Body of pancreas (tissue), 4 donors: ENCODE measurements at places on chromosomes 2 and 18. TPM values are rescaled to one million over a fixed set of nuclear protein-coding genes. Genes with fewer than 3 reads are reported as not detected.

- H3K27ac ChIP-seq, result no peak overlapping the region
- H3K4me3 ChIP-seq, result no peak overlapping the region
- DNase-seq, result no peak
- no peaks in the 10 kb centered on the region for H3K4me1 ChIP-seq
These were observed 79.1 kb upstream of the PMAIP1 start for GRCh38 chr18:59820663-59821062.

GRCh38 chr2:36902385-36903120 is 63.8 kb downstream of the STRN start:
- no peak overlapping the region for H3K4me3 ChIP-seq
- H3K27me3 ChIP-seq, result no peaks in the 10 kb centered on the region
- H3K4me1 ChIP-seq, result no peaks in the 10 kb centered on the region
- DNase-seq, result no peak
- no peak overlapping the region for H3K27ac ChIP-seq
- peaks cover 2% of the 10 kb centered on the region for H3K36me3 ChIP-seq

DNA sequence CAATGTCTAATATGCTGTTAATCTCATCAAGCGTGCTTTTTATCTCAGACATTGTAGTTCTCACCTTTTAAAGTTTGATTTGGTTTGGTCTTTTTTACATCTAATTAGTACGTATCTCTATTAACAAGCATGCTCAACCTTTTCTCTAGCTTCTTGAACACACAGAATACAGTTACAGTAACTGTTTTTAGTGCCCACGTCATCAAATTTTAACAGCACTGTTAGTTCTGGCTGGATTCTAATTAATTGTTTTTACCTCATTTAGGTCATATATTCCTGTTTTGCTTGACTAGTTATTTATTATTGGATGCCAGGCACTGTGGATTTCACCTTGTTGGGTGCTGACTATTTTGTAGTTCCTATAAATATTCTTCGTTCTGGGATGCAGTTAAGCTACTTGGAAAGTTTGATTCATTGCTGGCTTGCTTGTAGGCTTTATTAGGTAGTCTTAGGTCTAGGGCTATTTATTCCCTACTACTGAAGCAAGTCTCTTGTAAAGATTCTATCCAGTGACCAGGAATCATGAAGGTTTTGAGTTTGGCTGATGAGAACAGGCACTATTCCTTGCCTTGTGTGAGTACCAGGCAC is 263.0 kb downstream of the ETAA1 start:
- H3K4me3 ChIP-seq, result no peak overlapping the region
- H3K27me3 ChIP-seq, result no peaks in the 10 kb centered on the region
- no peaks in the 10 kb centered on the region for H3K36me3 ChIP-seq
- DNase-seq, result no peak
- H3K4me1 ChIP-seq, result no peaks in the 10 kb centered on the region

GRCh38 chr2:95349568-95350322 is 52.6 kb downstream of the KCNIP3 start:
- H3K4me1 ChIP-seq, result peaks cover 18% of the 10 kb centered on the region
- no peaks in the 10 kb centered on the region for H3K36me3 ChIP-seq
- no peaks in the 10 kb centered on the region for H3K27me3 ChIP-seq

GRCh38 chr18:9135912-9136314 is 668 bp upstream of the ANKRD12 start:
- DNase-seq, result peak; percentile 60
- no peaks in the 10 kb centered on the region for H3K27me3 ChIP-seq
- H3K36me3 ChIP-seq, result no peaks in the 10 kb centered on the region
- H3K4me1 ChIP-seq, result peaks cover 45% of the 10 kb centered on the region

DNA sequence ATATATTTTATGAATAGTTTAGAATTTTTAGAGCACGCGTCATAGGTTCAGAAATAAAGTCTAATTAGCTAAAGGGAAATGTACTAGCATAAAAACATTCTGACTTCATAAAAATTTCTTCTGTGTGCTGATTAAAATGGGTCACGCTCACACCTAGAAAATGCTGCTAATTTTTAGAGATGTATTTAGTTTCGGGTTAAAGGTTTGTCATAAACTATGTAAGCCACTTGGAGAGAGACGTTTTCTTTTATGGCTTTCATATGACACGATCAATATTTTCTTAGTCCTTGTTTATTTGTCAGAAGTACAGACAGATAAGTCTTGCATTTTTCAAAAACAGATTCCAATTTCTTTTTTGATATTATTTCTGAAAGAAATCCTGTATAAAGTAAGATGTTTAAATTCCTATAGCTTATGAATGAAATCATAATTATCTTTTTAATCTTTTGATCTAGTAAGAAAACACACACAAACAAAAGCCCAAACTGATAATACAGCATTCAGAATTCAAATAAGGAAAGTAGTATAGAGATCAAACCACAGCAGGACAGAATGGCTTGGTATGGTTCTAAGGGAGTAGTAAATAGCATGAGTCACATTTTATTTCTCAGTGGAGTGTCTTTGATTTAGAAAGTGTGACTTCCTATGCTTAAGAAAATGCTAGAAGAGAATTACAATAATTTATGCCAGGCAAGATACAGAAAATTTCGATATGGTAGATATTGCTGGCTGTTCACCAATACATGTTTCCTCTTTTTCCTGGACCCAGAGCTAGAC is 236.6 kb downstream of the GPD2 start:
- H3K4me3 ChIP-seq, result no peak overlapping the region
- H3K27me3 ChIP-seq, result no peaks in the 10 kb centered on the region
- DNase-seq, result no peak
- H3K4me1 ChIP-seq, result peaks cover 8% of the 10 kb centered on the region

- H3K4me1 ChIP-seq, result peaks cover 57% of the 10 kb centered on the region
- no peaks in the 10 kb centered on the region for H3K36me3 ChIP-seq
- no peak for DNase-seq
These were observed 168.6 kb downstream of the PTPRM start for GRCh38 chr18:7735626-7736175.

DNA sequence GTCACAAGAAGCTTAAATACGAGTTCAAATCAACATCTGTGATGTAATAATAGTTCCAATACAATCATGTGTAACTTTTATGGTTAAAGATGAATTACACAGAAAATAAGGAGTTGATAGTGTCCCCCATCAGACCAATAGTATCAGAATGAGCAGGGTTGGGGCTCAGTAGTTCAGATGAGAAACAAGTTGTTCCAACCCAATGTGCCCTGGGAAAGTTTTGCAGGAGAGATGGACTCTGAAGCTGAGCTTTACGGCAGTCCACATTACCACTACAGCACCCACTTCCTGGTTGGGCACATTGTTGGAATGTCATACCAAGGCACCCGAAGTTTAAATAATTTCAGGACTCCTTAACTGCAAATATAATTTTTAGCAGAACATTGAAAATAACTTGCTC is 12.1 kb upstream of the CXCR4 start:
- no peak overlapping the region for H3K4me3 ChIP-seq
- no peak for DNase-seq
- H3K4me1 ChIP-seq, result no peaks in the 10 kb centered on the region

DNA sequence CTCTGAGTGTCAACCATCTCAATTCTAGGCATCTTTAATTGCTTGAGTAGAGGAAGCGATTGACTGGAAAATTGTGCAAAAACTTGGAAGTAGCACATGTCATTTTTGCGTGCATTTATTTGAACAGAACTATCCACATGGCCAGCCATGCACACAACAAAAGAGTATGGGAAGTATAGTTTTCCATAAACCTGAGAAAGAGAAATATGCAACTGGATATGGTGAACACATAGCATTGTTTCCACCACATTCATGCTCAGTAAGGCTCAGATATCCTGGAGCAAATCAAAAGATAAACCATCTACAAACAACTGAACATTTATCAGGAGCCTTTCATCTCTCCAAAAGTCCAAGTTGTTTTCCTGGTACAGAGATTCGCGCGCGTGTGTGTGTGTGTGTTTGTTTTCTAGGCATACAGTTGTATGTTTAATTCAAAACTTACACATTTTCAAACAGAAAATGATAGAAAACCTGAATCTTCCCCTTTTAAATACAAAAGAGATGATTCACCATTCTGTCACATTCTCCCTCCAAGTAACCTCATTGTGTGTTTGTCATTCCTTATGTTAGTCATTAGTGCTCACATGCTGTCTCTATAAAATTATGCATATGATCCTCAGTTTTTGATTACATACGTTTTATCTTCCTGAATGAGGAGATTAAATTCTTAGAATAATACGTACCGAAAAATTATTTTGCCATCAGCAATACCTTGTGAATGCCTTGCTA is 780.4 kb upstream of the NRXN1 start:
- H3K4me1 ChIP-seq, result no peaks in the 10 kb centered on the region
- no peaks in the 10 kb centered on the region for H3K27me3 ChIP-seq
- H3K27ac ChIP-seq, result no peak overlapping the region

DNA sequence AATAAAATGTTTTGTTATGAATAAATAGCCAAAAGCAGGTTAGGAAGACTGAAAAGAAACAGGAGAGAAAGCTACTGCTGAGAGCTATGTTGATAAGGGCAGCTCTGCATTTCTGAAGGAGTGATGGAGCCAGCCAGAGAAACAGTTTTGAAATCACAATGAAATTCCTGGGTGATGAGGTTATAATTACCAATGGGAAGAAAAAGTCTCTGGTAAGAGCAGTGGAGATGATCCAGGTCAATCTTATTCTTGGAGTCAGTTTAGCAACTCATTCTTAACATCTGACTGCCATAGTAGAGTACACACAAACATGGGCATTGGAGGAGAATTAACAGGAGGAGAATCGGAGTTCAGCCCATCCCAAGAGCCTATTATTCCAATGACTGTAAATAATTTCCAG is 2.4 kb downstream of the ALKAL2 start:
- H3K27ac ChIP-seq, result peak overlapping the region; percentile 92
- DNase-seq, result no peak
- no peak overlapping the region for H3K4me3 ChIP-seq
- H3K27me3 ChIP-seq, result no peaks in the 10 kb centered on the region
- H3K4me1 ChIP-seq, result peaks cover 63% of the 10 kb centered on the region

- no peak overlapping the region for H3K27ac ChIP-seq
- H3K4me3 ChIP-seq, result no peak overlapping the region
- no peaks in the 10 kb centered on the region for H3K27me3 ChIP-seq
These were observed 433.1 kb downstream of the NCKAP5 start for GRCh38 chr2:133135035-133135654.

DNA sequence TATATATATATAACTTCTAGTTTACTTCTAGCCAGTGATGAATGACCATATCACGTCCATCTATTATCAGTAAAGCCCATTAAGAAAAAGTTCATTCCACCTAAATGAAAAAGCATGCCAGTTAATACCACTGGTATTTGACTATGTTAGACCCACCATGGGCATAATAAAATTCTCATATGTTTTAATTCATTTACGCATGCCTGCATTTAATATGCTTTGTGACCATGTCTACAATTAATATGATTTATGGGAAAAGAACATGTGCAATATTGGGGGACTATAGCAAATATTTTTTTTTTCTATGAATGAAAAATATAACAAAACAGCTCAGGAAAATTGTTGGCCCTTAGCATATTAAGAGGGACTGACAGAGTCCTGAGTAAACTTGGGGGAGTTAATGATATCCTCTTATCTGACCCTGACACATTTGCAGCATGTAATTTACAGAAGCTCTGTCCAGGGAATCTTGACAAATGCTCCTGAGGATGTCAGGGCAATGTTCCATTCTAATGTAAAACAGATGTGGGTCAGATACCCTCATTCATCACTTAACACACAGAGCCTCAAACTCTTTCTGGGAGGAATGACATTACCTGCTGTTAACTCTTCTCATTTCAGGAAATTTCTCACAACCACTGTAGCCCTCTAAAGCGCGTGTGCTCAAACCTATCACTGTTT is 90.6 kb downstream of the PAX3 start:
- H3K36me3 ChIP-seq, result no peaks in the 10 kb centered on the region
- H3K27ac ChIP-seq, result no peak overlapping the region
- DNase-seq, result no peak
- H3K4me3 ChIP-seq, result no peak overlapping the region

DNA sequence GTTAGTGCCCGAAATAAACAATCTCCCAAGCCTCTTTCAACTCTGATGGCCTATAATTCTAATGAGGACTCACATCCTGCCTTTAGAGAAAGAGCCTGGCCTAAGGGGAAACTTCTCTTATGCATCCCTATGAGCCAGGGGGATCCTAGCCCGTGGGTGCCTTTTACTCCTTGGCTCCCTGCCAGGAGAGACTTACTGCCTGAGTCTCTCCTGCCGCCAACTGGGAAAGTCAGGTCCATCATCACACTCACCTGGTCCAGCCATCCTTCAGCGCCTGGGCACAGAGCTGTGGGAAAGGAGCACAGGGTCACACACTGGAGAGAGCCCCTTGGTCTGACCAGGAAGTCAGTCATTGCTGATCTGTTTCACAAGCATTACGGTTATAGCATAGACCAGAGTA is 24.1 kb downstream of the ENOSF1 start:
- DNase-seq, result no peak
- no peaks in the 10 kb centered on the region for H3K27me3 ChIP-seq
- peaks cover 14% of the 10 kb centered on the region for H3K4me1 ChIP-seq
- no peak overlapping the region for H3K4me3 ChIP-seq
- H3K27ac ChIP-seq, result no peak overlapping the region

DNA sequence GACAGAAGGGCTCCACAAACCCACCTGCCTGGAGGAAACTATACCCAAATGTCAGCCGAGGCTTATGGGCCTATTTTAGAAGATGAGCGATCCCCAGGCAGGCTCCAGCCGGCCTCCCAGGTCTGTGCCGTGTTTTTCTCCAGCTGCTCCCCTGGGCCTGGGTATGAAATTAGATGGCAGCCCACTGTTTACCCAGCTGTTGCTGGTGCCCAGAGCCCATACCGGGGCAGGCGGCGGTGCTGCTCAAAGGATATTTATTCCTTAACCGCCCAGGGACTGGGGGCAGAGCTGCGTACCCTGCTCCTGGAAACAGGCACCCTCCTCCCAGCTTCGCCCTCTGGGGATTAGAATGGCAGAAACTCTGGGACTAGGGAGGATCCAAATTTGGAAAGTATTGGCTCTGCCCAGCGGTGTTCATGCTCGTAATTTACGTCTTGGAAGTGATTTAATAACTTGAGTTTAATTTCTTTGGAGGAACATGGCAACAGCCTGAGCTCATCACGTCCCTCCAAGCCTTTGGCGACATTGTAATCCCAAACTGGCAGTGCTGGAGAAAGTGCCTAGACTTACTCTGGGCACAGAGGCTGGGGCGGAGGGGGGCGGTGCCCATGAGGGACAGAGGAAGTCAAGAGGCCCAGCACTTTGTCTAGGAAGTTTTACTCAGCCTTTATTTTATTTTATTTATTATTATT is 199.2 kb downstream of the KLHL29 start:
- peaks cover 3% of the 10 kb centered on the region for H3K4me1 ChIP-seq
- no peak overlapping the region for H3K4me3 ChIP-seq

GRCh38 chr2:71792926-71793761 is 339.8 kb downstream of the DYSF start:
- no peak for DNase-seq
- no peaks in the 10 kb centered on the region for H3K36me3 ChIP-seq
- H3K4me1 ChIP-seq, result no peaks in the 10 kb centered on the region
- no peak overlapping the region for H3K27ac ChIP-seq
- H3K4me3 ChIP-seq, result no peak overlapping the region

- no peak for DNase-seq
- H3K36me3 ChIP-seq, result peaks cover 14% of the 10 kb centered on the region
- H3K4me3 ChIP-seq, result no peak overlapping the region
- H3K27ac ChIP-seq, result no peak overlapping the region
- H3K27me3 ChIP-seq, result no peaks in the 10 kb centered on the region
These were observed 39.8 kb downstream of the IWS1 start for GRCh38 chr2:127486247-127487058.

Gene PRSS56
- total RNA-seq, result not detected

Gene LIMS1
- 28.3 TPM for total RNA-seq

Gene TUBA3D
- total RNA-seq, result not detected

Gene MATN3
- total RNA-seq, result not detected

Gene ZC3H6
- total RNA-seq, result 4.0 TPM

Gene DPP4
- total RNA-seq, result 0.99 TPM

Gene TTN
- total RNA-seq, result 94.6 TPM

Gene LIMS3
- 4.7 TPM for total RNA-seq

Gene TRAK2
- 24.9 TPM for total RNA-seq
